Karpas-422 (cell line): ENCODE measurements at places on chromosomes 3 and 15. TPM values are rescaled to one million over a fixed set of nuclear protein-coding genes. Genes with fewer than 3 reads are reported as not detected.
A peak's percentile ranks its signal among the peaks of the same experiment; 100 is the strongest.

Gene CCR8
- total RNA-seq: not detected in 2 replicates

Gene CD276
- not detected in 2 replicates for total RNA-seq

- H3K4me3 ChIP-seq: no peak overlapping the region
- no peaks in the 10 kb centered on the region for H3K36me3 ChIP-seq
- no peak overlapping the region for H3K27ac ChIP-seq
- peaks cover 9% of the 10 kb centered on the region for H3K4me1 ChIP-seq
Measured at GRCh38 chr15:41407341-41407740, 5.0 kb upstream of the NDUFAF1 start.

Gene ADAMTS7
- total RNA-seq: 0.29 and 0.75 TPM in 2 replicates

GRCh38 chr3:126365351-126366277 lies 8.4 kb upstream of the KLF15 start:
- H3K4me1 ChIP-seq: no peaks in the 10 kb centered on the region
- no peak for DNase-seq
- H3K4me3 ChIP-seq: no peak overlapping the region
- no peak overlapping the region for H3K27ac ChIP-seq
- no peaks in the 10 kb centered on the region for H3K36me3 ChIP-seq

Gene SLC49A4
- total RNA-seq: 6.3 and 6.4 TPM in 2 replicates

- DNase-seq: peak; percentile 83
- no peak overlapping the region for H3K4me3 ChIP-seq
- no peaks in the 10 kb centered on the region for H3K36me3 ChIP-seq
Measured at GRCh38 chr3:107855710-107856109, 235.1 kb downstream of the CD47 start.

GRCh38 chr3:98645039-98645438 lies 51.6 kb upstream of the CPOX start:
- no peaks in the 10 kb centered on the region for H3K4me1 ChIP-seq
- H3K36me3 ChIP-seq: no peaks in the 10 kb centered on the region
- DNase-seq: no peak
- no peak overlapping the region for H3K4me3 ChIP-seq
- no peak overlapping the region for H3K27ac ChIP-seq

DNA sequence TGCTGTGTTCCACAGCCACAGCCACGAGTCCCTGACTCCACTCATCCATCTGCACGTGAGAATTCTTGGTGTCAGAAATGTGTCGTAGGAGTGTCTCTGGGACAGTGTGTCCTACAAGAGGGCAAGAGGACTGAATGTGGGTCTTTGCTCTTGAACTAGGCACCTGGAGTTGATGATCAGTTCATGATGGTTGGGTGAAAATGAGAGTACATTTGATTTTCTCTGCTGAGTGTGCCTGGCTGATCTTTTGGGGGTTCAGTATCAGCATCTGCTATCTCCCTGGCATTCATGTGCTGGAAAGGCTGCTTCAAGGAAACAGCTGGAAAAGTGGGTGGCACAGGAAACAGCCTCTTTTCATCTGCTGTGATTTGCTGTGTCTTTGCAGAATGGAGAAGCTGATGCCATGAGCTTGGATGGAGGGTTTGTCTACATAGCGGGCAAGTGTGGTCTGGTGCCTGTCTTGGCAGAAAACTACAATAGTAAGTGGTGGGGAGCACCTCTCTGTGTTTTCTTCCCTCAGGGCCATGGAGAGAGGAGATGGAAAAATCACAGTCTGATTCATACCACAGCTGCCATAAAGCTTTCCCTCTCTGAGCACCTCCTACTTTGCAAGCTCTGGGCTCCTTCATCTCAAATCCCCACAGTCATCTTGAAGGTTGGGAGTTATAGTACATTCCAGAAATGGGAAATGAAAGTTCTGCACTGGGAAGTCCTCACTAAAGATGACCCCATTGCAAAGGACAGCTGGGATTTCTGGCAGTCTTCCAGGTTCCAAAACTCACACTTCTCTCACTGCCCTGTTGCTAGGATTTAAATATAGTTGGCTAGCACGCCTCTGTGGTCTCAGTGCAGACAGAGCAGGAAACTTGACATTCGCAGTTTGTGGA lies 17.8 kb downstream of the TF start:
- no peaks in the 10 kb centered on the region for H3K36me3 ChIP-seq
- no peak for DNase-seq

DNA sequence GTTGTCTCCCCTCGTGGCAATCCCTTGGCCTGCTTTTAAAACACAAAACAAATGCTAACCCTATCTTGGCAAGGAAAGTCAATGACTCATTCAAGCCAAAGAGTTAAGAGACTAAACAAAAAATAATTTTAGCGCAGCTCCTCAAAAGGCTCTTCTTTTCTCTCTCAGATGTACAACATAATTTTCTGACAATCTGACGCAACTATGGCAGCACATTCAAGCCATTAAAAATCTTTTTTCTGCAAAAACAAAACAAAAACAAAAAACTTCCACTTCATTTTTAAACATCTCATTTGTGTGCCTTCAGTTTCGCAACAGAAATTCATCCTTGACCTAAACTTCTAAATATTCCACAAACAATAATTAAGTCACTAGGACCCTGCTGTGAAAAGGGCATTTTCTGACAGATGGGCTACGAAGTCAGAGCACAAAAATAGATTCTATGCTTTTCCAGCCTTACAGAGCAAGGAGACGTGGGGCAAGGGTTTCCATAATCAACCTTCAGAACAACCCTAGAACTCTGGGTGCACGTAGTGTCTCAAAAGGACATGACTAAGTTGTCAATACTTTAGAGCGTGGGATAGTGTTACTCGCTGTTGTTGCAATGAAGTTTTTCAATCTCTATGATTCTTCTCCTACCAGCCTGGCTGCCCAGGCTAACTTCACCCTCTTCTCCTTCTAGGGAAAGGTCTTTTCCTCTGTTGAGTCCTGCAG lies 84.3 kb downstream of the MB21D2 start:
- no peaks in the 10 kb centered on the region for H3K4me1 ChIP-seq
- H3K4me3 ChIP-seq: no peak overlapping the region
- no peaks in the 10 kb centered on the region for H3K27me3 ChIP-seq
- H3K27ac ChIP-seq: no peak overlapping the region

DNA sequence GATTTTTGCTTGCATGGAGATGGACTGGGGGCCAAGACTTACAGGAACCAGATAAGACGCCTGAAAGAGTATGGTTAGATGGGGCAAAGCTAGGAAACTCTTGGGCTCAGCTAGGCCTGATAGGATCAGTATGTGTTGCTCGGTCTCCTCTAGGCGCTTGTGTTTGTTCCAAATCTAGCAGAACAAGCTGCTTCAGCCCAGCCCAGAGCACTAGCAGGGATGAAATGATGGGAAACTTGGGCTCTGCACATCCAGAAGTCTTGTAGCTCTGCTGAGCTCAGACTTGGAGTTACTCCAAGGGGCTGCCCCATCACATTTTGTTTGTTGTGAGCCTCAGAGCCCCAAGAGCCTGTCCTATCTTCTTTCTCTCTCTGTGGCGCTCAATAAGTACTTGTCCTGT lies 34.7 kb downstream of the FOXL2 start:
- no peaks in the 10 kb centered on the region for H3K27me3 ChIP-seq
- DNase-seq: peak; percentile 27
- peaks cover 5% of the 10 kb centered on the region for H3K4me1 ChIP-seq
- H3K36me3 ChIP-seq: no peaks in the 10 kb centered on the region

GRCh38 chr3:140148824-140149390 lies 213.9 kb downstream of the CLSTN2 start:
- H3K4me1 ChIP-seq: peaks cover 5% of the 10 kb centered on the region
- no peak overlapping the region for H3K4me3 ChIP-seq
- H3K36me3 ChIP-seq: no peaks in the 10 kb centered on the region
- H3K27me3 ChIP-seq: no peaks in the 10 kb centered on the region

GRCh38 chr3:126014252-126014651 lies 45.3 kb downstream of the ROPN1B start:
- H3K4me3 ChIP-seq: no peak overlapping the region
- no peaks in the 10 kb centered on the region for H3K36me3 ChIP-seq
- no peaks in the 10 kb centered on the region for H3K4me1 ChIP-seq
- H3K27me3 ChIP-seq: no peaks in the 10 kb centered on the region

GRCh38 chr15:33720952-33721351 lies 247.3 kb upstream of the CHRM5 start:
- H3K27ac ChIP-seq: no peak overlapping the region
- no peaks in the 10 kb centered on the region for H3K36me3 ChIP-seq
- DNase-seq: no peak
- no peak overlapping the region for H3K4me3 ChIP-seq

Gene GLT8D1
- 34.7 and 52.0 TPM in 2 replicates for total RNA-seq

DNA sequence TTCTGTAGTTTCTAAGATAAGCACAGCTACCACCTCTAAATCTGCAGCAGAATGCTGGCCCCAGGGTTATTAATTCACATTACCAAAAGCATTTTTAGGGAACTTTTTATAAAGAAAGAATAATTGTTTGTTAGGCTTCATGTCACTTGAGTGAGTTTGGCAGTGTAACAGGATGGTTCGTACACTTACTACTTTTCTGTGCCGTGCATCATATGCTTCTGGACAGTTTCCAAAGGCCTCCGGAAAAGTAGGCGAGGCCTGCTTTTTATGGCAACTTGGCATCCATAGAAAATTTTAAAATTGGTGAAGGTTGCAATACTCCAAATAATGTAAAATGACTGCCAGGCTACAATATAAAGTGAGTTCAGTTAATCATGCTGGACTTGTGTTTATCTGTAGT lies 30.0 kb downstream of the NIPA2 start:
- no peaks in the 10 kb centered on the region for H3K27me3 ChIP-seq
- DNase-seq: no peak
- no peak overlapping the region for H3K27ac ChIP-seq
- no peak overlapping the region for H3K4me3 ChIP-seq
- no peaks in the 10 kb centered on the region for H3K4me1 ChIP-seq

DNA sequence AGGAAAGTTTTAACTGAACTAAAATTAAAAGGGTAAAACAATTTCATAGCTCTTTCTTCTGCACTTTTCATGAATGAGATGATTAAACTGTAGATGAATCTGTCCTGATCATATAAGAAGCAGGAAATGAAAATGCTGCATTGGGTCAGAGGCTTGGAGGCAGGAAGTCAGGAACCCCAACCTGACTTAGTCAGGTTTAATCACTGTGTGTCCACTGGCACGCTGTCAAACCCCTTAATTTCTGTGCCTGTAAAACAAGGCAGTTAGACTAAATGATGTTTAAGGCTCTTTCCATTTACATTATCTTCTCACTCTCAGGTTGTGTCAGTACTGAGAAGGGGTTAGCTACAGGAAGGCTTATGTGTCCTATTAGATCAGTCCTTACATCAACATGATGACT lies 193.3 kb upstream of the TTC14 start:
- no peaks in the 10 kb centered on the region for H3K27me3 ChIP-seq
- H3K4me3 ChIP-seq: no peak overlapping the region
- no peak overlapping the region for H3K27ac ChIP-seq
- no peaks in the 10 kb centered on the region for H3K36me3 ChIP-seq
- DNase-seq: no peak

DNA sequence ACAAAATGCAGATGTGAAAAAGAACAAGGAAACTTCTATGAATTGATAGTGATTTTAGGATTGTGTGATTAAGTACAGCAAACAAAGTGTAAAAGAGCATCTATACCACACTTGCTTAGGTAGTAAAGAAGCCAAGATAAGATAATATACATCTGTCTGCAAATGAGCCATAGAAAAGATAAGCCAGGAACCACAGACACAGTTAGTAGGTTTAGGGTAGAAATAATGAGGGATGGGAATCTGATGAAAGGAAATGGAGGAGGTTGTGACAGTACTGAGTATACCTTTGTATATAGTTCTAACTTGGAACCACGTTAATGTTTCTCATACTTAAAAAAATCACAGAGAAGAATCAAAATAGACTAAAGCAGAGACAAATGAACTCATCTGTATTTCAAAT lies 54.0 kb downstream of the TCF12 start:
- H3K36me3 ChIP-seq: no peaks in the 10 kb centered on the region
- H3K27ac ChIP-seq: no peak overlapping the region
- no peaks in the 10 kb centered on the region for H3K27me3 ChIP-seq
- H3K4me1 ChIP-seq: peaks cover 13% of the 10 kb centered on the region
- no peak for DNase-seq
- no peak overlapping the region for H3K4me3 ChIP-seq

Gene UROC1
- total RNA-seq: not detected in 2 replicates

- H3K27me3 ChIP-seq: no peaks in the 10 kb centered on the region
- no peaks in the 10 kb centered on the region for H3K4me1 ChIP-seq
- H3K4me3 ChIP-seq: no peak overlapping the region
- H3K36me3 ChIP-seq: no peaks in the 10 kb centered on the region
Measured at GRCh38 chr3:17301271-17301670, 416.5 kb downstream of the PLCL2 start.

- no peak for DNase-seq
- H3K27ac ChIP-seq: no peak overlapping the region
- H3K4me1 ChIP-seq: no peaks in the 10 kb centered on the region
- no peaks in the 10 kb centered on the region for H3K27me3 ChIP-seq
- no peaks in the 10 kb centered on the region for H3K36me3 ChIP-seq
- no peak overlapping the region for H3K4me3 ChIP-seq
Measured at GRCh38 chr3:18208856-18209255, 216.3 kb downstream of the SATB1 start.

DNA sequence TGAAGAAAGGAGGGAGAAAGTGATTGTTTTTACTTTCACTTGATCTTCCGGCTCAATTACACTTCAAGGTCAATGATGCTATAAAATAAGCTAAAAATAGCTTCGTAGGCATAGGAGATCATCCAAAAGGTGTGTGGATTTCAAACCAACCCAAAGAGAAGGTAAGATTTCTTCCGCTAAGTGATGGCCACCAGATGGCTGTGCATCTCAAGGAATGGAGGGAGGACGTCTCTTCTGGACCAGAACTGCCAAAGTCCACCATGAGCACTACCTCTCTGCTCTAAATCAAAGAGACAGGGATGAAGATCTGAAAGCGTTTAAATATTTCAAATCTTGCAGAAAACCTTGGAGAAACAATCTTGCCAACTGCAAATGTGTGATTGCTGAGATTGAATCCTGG lies 199.1 kb upstream of the ZPLD1 start:
- no peaks in the 10 kb centered on the region for H3K27me3 ChIP-seq
- peaks cover 37% of the 10 kb centered on the region for H3K4me1 ChIP-seq
- no peak for DNase-seq
- H3K36me3 ChIP-seq: no peaks in the 10 kb centered on the region
- H3K27ac ChIP-seq: no peak overlapping the region

GRCh38 chr3:149373235-149374125 lies 4.0 kb downstream of the TM4SF1 start:
- no peaks in the 10 kb centered on the region for H3K4me1 ChIP-seq
- no peak overlapping the region for H3K4me3 ChIP-seq

Gene LMCD1
- total RNA-seq: not detected in 2 replicates

DNA sequence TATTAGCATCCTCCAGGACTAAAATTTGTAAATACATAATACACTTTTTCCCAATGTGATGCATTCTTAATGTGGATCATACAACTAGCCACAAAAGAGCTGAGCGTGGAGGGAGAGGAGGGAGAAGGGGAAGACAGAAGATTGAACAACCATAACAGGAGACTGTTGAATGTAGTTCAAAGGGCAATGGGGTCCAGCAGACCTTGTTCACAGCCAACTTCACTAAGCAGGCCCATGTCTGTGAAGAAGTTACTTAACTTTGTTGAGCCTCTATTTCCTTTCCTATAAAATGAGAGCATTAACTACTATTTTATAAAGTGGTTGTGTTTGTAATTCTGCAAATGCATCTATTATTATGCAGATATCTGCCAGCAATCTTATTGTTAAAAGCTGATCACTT lies 13.3 kb downstream of the NCEH1 start:
- no peak for DNase-seq
- H3K27ac ChIP-seq: no peak overlapping the region
- H3K4me3 ChIP-seq: no peak overlapping the region
